ENCODE measurements at places on chromosomes 4 and X.

DNA sequence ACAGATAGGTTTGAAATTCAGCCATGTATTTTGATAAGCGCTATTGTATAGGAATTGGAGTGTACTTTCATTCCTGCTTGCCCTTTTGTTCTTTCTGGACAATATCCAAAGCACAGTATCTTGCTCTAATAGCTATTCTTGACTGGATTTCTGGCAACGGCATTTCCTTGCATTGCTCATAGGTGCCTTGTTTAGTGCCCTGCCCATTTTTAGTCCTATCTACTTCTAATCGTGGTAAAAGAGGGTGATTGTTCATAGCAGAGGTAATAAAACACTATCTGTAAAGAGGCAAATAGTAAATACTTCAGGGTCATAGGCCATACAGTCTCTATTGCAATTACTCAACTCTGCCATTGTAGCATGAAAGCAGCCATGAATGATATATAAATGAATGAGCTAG lies 155.9 kb downstream of the IL1RAPL2 start:
- no peak for DNase-seq

DNA sequence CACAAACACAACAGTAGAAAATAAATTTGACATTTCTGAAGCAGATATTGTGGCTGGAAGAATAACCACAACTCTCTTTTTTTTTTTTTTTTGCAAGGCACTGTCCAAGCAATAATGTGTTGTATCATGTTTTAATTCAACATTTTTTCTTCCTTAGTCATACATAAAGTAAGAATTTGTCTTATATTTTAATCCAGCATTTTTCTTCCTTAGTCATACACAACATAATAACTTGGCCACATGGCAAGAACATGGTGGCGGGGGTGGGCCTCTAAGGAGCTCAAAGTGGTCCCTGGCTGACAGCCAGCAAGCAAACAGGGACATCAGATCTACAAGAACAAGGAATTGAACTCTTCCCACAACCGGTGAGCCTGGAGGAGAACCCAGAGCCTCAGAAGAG lies 20.2 kb downstream of the FBXW7 start:
- DNase-seq: no peak

DNA sequence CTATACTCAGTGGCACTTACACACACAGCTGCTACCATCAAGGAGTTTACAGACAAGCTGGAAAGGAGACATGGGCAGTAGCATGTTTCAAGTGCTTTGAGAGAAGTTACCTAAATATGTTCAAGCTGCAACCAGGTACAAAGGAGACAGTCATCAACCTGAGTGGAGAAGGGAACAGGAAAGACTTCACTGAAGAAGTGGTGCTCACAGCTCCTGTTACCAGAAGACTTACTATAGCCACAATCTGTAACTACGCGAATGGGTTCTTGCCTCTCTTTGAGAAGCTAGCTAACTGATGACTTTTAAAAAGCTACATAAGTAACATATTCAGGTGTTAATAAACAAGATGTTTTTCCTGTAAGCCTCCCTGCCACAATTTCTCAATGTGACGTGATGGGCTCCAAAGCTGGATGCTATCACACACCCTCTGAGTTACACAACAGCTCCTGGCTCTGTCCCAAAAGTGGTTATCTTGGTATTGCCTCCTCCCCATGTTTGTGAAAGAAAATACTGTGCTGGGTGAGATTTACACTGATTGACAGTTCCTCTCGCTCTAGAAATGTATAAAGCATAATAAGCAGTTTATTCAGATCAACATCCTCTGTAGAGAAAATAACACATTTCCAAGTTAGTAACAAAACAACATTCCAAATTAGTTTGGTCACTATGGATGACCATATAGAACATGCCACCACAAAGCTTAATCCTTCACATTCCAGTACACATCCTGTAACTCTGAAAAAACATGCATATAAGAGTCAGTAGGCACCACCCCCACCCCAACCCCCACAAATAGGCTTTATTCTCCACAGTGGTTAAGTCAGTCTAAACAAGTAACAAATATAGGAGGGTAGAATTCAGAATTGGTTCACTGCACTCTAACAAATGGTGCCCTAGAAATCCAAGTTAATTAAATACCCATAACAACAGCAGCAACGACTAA lies 81.8 kb downstream of the FRYL start:
- DNase-seq: peak; percentile 67

DNA sequence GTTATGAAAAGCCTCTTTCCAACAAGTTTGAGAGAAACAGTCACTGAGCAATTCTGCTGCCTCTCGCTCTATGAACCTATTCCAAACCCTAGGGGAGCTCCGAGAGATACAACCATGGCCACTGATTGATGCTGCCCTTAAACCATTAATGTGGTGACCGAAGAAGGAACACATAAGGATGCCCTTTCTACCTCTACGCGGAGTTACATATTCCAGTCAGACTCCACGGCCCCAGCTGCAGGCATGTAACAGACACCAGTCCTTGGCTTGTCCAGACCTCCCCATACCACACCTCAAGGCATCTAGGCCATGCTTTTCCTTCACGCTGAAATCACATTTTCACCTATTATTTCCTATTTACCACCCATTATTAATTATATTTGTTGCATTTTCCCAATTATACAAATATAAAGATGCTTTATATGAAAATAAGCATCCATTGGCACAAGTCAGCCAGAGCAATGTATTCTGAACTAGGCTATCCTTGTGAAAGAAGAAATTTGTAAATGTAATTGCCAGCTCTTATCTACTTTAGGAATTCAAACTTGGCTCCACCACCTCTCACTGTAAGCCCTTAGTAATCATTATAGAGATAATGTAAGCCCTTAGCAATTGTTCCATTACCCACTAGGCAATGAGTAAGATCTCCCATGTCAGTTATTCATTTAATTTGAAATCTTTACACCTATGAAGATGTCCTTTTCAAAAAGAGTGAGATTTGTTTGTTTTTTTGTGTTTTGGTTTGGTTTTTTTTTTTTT lies 338.4 kb downstream of the NR3C2 start:
- DNase-seq: no peak

- DNase-seq: no peak
These were observed 12.4 kb downstream of the CWH43 start for GRCh38 chr4:48998440-48998839.

DNA sequence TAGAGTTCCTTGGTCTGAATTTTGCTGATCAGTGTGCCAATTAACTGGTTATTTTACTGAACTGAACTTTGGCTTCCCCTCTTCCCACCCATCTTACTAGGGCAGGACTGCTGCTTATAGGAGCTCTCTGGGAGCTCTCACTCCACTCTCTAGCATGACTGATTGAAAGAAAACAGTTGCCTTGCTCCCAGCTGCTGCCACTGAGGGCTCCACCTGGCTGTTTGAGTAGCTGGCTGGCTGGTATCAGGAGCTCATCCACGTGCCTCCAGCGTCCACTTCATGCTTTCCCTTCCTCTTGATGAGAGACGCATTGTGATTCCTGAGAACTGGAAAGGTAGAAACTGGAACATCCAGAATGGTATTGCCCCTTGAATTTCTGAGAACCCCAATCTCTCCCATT lies 73.0 kb upstream of the KLHL13 start:
- no peak for DNase-seq

GRCh38 chr4:83905952-83906351 lies 370.0 kb downstream of the GPAT3 start:
- no peak for DNase-seq

DNA sequence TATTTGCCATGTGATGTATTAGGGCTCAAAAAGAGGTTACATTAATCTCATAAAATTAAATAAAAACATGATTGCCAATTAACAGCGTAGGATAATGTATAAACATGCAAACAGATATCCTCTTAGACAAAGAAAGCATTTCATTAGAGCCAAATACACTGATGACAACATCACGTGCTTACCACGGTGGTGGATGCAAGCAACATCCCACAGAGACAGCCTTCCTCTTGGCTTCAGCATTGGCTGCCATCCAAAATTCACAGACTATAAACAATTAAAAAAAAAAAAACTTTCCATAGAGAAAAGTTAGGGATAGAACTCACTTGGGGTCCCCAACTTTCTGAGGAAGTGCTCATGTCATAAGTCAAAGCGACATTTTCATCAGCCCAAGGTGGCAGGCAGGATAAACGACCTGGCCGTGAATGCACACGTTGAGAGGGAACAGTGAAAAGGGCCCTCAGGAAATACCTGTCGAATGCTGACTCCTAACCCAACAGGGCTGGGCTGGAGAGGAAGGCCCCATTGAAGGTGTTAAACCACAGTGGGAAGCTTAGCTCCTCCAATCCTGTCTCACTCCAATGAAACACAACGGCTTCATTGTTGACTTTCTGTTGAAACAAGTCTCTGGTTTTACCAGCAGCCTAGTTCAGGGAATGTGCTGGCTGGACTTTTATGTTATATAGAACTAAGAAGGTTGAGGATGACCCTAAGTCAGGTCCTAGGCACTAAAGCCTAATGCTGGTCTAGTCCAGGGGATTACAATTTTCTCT lies 48.4 kb downstream of the IDS start:
- no peak for DNase-seq
